ENCODE measurements at places on chromosomes 2 and 18.

- DNase-seq = no peak
Observed at GRCh38 chr18:79915161-79916127, 36.0 kb downstream of the SLC66A2 start.

DNA sequence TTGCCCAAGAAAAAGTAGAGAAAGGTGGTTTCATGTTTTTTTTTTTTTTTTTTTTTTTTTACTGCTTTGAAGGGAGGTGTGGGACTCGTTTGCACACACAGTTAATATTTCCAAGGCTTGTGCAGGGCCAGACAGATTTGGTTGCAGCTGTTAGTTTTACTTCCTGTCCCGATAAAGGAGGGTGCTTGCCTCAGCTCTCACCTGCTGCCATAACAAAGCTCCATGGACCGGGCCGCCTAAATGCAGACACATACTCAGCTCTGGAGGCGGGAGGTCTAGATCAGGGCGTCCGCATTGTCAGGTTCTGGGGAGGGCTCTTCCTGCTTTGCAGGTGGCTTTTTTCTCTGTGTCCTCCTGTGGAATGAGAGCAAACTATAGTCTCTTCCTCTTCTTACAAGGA lies 69.9 kb downstream of the ODC1 start:
- DNase-seq = no peak

- DNase-seq = no peak
Observed at GRCh38 chr2:230124757-230125431, 56.2 kb upstream of the SLC16A14 start.

GRCh38 chr18:26504831-26505230 lies 43.5 kb downstream of the KCTD1 start:
- DNase-seq = no peak

DNA sequence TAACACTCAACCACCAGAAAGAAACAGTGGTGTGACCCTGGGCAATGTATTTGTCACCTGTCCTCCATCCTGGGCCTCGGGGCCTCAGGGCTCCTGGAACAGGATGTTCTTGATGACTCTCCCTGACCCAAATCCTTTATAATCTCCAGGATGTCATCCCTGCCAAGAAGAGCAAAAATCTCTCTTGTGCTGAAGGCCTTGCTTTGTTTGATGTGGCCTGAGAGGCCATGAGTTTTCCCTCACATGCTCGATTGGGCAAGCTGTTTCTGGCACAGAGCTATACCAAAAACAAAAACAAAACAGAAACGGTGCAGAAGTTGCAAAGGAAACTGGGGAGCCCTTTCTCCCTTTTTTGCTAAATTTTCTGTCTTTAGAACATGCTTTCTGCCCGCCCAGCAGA lies 35.7 kb upstream of the ST3GAL5 start:
- no peak for DNase-seq

- no peak for DNase-seq
Observed at GRCh38 chr2:235055891-235056516, 104.2 kb downstream of the SH3BP4 start.

DNA sequence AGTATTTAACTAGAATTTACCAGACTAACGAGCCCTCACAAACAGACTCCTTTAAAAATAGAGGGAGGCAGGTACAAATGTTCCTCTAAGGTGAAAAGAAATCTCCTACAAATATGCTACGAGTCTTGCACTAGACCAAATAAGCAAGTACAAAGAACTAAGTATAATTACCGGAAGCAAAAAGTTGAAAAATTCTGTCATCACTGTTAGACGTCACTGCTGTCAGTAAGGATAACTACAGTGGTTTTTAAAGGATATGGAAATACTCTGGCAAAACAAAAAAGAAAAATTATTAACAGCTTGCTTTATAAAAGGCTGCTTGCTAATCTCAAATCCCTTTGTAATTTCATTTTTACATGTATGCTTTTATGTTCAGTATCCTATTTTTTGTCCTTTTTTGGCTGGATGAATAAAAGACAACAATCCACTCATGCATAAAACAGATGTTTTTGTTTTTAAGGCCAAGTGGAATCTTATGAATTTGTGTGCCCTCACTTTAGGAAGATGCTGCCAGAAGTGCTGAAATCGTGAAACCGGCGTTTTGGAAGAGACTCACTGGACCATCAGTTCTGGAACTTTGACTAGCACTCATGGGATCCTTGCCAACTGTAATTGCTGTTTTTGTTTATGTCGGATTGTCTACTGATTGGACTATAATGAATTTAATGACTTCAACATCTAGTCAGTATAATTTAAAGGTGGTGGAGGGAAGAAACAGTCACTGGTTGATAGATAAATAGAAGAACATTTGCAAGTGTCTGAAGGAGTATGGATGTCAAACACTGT lies 6.7 kb downstream of the ZNF521 start:
- no peak for DNase-seq
